ENCODE measurements at places on chromosomes 2 and 18.

DNA sequence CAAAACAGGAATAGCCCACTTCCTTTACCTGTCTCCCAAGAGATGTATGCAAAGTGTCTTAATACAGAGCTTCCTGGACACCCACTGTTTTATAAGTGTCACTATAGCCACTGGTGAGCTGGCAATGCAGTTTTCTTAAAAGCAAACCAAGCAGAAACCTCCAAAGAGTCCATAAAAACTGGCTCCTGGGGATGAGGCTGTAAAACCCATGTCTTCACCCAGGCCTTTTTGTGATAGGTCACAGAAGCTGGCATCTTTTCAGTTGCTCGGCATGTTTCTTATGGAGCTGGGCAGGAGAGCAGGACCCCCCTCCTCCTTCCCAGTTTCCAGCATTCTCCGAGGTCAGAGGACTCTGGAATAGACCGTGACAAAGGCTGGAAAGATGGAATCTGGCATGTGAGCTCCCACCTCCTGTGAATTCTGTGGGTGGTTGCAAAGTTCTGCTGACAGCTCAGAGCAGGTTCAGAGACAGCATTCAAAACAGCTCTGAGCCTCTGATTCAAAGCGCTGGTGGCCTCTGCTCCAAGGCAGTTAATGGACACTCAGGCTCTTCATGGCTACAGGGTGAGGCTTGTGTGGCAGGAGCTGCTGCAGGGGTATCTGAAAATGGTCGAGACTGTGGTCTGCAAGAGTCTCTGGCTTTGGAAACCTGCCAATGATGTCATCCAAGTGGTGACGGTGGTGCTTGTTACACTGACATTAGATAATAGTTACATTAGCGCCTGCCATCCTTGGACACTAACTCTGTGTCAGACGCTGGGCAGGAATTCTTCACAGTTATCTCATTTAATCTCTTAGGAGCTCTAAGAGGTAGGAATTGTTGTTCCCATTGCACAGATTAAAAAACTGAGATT is 283.4 kb downstream of the CLIP4 start:
- DNase-seq, result no peak

GRCh38 chr2:112644155-112644932 is 1.4 kb upstream of the SLC20A1 start:
- no peak for DNase-seq

DNA sequence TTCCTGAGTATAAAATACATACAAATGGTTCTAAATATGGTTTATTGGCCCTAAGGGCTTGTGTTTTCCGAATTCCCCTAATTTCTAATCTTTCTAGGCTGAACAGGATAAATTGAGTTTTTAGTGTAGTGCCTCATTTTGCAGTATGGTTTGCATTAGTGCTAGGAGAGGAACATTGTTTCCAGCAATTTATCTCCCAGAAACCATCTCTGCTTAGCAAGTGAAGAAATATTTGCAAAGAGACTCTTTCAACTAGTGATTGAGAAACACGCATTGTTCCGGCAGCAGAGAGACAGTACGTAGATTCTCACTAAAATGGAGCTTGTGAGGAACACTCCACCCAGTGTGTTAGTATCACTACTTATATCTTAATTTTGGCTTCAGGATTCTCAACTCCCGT is 177.8 kb upstream of the EPAS1 start:
- DNase-seq, result no peak

- DNase-seq, result no peak
These were observed 139.5 kb upstream of the NDUFV2 start for GRCh38 chr18:8962855-8963635.

GRCh38 chr2:31578316-31578715 is 2.4 kb downstream of the SRD5A2 start:
- DNase-seq, result no peak

DNA sequence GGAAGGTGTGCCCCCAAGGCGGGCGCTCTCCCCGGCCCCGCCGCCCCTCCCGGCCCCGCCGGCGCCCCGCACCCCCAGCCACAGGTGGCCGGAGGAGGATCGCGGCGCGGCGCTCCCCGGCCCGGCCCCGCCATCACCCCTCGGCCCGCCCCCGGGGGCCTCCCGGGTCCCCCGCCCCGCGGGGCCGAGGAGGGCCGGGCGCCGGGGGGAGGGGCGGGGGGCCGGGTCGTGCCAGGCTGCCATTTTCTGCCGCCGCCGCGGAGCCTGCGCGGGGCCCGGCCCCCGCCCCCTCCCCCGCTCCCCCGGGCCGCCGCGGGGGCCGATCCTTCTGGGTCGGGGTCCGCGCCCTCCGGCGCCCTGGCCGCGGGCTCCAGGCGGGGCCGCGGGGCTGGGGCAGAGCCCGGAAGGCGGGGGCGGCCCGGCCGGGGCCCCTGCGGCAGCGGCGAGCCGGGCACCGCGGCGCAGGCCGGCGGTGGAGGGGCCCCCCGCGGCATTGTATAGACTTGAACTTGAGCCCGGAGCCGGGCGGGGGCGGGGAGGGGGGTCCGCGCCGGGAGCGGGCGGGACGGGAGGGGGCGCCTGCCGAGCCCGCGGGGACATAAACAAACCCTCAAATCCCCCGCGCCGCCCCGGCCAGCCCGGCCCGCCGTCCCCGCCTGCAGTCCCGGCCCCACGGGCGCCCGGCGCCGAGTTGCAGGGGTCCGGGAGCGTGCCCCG is 556 bp downstream of the DNMT3A start:
- no peak for DNase-seq

DNA sequence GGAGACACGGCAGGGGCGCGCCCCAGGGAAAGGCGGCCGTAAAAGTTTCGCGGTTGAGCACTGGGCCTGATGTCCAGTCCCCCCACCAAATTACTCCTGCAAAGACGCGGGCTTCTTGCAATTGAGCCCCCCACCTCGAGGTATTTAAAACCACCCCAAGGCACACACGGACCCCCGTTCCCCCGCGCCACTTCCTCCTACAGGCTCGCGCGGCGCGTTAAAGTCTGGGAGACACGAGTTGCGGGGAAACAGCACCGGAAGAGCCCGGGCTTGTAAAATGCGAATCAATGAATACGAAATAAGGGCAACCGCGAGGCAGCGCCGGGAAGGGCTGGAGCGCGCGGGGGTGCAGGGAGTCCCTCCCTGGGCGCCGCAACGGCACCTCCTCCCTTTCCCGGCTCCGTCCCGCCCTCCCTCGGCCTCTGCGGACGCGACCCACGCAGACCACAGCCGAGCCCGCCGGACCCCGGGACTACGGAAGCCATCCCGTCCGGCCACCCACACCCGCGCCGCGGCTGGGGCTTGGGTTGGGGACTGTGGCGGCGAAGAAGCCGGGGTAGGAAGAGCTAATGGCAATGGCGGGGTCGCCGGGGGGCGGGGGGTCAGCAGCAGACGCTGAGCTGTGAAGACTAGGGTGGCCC is 918 bp upstream of the NETO1 start:
- no peak for DNase-seq

- DNase-seq, result no peak
These were observed 28.8 kb downstream of the LIPG start for GRCh38 chr18:49590608-49591007.

DNA sequence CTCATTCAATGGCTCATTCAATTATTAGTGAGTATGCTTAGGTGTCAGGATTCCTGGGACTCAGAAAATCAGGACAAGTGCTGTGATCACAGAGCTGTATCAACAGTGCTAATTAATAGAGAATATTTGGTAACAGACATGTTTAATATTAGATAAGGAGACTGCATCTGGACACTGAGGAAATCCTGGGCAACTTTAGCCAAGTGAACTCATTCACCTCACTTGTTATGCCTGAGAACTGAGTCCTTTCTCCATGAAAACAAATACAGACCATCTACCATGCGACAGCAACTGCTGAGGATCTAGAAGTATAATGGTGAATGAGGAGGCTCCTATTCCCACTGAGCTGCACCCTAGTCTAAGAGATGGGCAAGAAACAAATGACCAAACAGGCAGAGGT is 23.1 kb upstream of the ATP8B1 start:
- no peak for DNase-seq
